ENCODE measurements at places on chromosomes 4 and X.

DNA sequence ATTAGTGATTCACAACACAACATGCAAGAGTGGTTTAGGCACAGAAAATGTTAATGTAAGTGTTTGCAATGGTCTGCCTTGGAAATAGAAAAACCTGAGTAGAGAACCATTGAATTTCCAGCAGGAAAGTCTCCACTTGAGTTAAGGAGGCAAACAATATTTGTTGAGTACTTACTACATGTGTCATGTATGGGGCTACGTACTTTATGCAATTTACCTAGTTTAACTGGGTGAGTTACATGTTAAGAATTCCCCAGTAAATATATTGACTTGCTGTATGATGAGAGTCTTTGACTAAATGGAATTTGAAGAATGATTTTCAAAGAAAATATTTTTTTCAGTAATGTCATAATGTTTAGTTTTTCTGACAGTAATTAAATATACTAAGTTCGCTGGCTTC, 7.8 kb upstream of the NPNT start:
- DNase-seq = no peak

GRCh38 chrX:130047416-130047815, 62.9 kb downstream of the ELF4 start:
- DNase-seq = no peak

GRCh38 chr4:88043001-88043400, 35.6 kb downstream of the PKD2 start:
- DNase-seq = no peak

GRCh38 chr4:38664706-38665401, 855 bp downstream of the KLF3 start:
- DNase-seq = peak; percentile 23

DNA sequence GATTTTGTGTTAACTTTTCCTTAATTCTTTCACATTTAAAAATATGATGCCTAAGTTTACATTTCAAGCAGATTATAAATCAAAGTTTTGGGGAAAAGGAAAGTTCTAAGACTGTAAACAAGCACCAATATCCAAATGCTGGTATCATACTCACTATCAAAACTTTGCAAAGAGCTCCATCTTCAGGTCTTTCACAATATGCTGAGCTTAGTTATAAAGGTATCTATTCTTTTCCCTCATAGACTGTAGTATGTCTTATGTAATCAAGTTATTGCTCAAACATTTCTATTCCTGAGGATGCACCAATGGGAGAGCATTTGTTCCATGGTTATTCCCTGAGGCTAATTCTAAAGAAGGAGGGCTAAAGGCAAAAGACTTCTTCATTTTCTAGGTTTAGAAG, 207.9 kb upstream of the FAM241A start:
- no peak for DNase-seq

DNA sequence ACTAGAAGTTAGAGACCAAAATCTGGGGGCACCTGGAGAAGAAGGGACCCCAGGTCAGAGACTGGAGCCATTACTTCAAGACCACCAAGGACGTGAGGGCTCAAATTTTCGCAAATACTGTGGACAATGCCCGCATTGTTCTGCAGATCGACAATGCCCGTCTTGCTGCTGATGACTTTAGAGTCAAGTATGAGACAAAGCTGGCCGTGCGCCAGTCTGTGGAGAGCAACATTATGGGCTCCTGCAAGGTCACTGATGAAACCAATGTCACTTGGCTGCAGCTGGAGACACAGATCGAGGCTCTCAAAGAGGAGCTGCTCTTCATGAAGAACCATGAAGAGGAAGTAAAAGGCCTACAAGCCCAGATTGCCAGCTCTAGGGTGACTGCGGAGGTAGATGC, 101.2 kb downstream of the NCAPG start:
- no peak for DNase-seq

- no peak for DNase-seq
Observed at GRCh38 chrX:88604433-88605221, 142.4 kb upstream of the CPXCR1 start.

DNA sequence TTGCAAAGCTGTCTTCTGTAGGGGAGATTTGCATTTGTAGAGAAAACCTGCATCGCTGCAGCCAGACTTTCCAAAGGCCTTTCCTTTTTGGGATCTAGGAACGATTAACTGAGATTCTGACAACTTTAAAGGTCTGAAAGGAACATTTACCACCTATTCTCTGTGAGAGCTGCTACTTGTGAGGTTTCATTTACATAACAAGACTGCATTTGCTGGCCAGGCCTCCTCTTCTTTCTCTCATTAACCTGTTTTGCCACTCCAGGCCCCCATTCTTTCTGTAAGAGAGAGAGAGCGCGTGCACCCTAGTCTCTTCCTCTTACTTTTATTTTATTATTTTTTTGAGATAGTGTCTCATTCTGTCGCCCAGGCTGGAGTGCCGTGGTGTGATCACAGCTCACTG, 31.6 kb downstream of the TMEM31 start:
- DNase-seq = no peak

- no peak for DNase-seq
Observed at GRCh38 chr4:60589425-60589824, 610.7 kb upstream of the ADGRL3 start.

- no peak for DNase-seq
Observed at GRCh38 chr4:139781066-139781465, 115.4 kb downstream of the MGST2 start.

DNA sequence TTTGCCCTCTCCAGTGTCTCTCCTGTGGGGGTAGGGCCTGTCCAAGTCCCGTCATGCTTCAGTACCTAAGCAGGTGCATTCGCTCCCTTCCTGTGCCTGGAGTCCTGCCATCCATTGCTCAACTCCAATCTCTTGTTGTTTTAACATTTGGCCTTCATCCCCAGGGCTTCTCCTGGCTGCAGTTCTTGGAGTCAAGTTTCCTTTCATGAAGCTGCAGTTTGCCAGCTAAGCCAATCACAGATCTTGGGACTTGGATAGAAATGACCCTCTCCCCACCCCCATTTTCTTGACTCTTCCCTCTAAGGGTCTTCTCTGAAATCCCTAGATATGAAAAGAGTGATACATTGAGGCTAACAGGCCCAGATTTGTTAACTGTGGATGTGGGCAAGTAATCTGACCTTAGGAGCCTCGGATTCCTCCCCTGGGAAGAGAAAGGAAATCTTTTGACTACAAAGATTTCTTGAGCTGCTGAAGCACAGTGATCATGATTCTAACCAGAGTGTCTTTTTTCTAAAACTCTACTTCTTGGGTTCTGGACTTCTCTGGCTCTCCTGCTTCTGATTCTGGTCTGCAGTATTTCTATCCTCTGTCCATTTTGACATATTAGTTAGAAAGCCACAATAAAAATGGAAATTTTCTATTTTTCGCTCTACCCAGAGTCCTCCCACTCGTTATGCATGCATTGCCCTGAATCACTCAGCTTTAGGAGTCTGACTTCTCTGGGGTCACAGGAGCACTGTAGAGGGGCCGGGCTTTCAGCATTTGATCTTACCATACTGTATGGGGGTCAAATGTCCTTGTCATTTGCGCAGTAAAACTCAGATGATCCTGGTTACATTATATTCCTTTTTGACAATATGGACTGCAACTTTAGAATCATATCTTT, 61.0 kb downstream of the CHRNA9 start:
- no peak for DNase-seq

DNA sequence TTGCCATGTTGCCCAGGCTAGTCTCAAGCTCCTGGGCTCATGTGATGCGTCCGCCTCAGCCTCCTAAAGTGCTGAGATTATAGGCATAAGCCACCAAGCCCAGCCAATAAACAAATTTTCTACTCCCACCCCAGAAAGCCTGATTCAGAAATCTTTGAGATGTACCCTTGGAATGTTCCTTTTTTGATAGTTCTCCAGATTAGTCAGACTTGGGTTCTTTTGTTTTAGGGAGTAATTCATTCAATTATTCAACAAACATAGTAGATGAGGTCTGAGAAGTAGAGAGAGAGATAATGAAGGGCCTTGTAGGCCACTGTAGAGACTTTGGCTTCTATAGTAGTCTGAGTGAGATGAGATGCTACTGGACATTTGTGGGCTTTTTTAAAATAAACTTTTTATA, 27.8 kb downstream of the RP2 start:
- no peak for DNase-seq

- no peak for DNase-seq
Observed at GRCh38 chrX:30612250-30612655, 34.7 kb upstream of the TASL start.

GRCh38 chr4:81607950-81608349, 136.2 kb upstream of the RASGEF1B start:
- DNase-seq = no peak

GRCh38 chrX:138859421-138859820, 147.9 kb upstream of the FGF13 start:
- DNase-seq = no peak
